Type B pancreatic cell (in vitro differentiated cells): ENCODE measurements at places on chromosomes 12 and 14.

DNA sequence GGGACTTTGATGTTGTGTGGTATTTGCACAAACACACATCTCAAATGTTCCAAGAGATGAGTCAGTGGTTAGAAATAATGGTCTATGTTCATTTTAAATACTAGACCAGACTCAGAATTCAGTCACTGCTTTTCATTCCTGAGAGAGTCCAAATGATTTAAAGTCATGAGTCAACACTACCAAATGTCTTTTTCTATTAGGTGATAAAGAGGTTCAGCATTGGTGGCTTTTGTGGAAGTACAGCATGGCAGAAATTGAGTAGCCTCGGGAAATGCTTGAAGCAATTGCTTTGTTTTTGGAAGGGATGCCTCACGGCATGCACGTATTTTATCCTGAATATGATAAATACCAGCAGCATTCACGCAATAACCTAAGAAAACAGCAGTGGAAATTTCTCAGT lies 115.7 kb downstream of the DIO2 start:
- DNase-seq: no peak

- DNase-seq: no peak
Measured at GRCh38 chr12:87687362-87687761, 341.8 kb downstream of the C12orf50 start.

GRCh38 chr14:98408713-98409112 lies 863.3 kb downstream of the BCL11B start:
- DNase-seq: no peak

DNA sequence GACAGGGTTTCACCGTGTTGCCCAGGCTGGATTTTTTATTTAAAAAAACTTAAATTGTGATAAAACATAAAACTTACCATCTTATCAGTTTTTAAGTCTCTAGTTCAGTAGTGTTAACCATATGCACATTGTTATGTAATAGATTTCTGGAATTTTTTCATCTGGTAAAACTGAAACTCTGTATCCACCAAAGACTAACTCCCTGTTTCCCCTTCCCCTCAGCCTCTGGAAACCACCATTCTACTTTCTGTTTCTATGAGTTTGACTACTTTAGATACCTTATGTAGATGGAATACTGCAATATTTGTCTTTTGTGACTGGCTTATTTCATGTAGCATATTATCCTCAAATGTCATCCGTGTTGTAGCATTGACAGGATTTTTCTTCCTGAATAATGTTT lies 12.8 kb upstream of the PLEKHG3 start:
- DNase-seq: no peak

DNA sequence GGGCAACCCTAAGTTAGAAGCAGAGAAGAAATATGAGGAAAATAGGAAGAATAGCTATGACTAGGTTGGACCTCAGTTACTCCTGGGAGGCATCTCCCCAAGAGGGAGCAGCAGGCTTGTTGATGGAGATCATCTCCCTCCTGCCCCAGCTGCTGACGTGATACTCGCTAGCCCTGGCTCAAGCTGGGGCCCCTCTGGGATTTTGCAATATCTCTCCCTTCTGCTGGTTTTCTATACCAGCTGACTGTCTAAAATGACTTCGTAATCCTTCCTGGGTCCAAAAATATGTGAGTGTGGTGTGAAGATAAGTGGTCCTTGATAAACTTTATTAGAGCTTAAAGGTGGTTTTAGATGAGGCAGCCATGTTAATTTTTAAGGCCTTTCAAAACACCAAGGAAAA lies 4.5 kb upstream of the HECTD4 start:
- no peak for DNase-seq
